ENCODE measurements at places on chromosomes 11 and 22.

- no peak for DNase-seq
These were observed 48.9 kb downstream of the RTL6 start for GRCh38 chr22:44449061-44449682.

DNA sequence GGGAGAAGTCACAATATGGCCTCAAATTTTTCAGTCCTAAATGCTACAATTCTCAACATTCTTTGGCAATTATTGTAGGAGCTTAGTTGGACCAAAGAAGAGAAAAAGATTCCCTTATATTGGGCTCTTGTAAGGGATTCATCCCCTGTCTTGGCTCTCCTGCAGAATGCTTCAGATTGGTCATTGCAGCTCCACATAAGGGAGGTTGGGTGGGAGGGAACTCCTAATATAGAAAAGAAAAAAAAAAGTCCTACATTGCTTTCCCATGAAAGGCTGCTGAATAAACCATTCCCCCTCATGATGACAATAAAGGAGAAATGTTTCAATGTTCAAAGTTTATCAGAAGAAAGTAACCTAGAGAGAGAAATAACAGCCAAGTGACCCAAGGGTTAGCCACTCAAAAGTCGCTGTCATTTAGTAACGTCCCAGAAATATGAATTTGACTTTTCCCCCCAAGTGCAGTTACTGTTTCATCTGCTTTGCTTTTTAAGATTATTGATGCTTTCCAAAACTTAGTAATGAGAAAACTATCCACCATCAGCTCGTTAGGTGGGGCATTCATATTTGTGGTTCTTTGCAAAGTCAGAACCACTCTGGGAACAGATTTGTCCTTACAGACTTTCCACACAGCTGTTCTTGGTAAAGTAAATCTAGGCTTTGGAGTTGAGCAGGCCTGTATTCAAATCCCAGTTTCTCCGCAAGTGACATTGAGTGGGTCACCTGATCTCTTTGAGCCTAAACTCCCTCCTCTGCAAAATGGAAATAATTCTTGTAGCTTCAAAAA lies 5.0 kb upstream of the SLC1A2 start:
- DNase-seq, result no peak

GRCh38 chr11:37724315-37724714 lies 1126.3 kb upstream of the RAG2 start:
- no peak for DNase-seq

GRCh38 chr22:38295339-38295738 lies 21.9 kb downstream of the CSNK1E start:
- no peak for DNase-seq

GRCh38 chr11:101369835-101370234 lies 214.0 kb downstream of the TRPC6 start:
- DNase-seq, result no peak

- no peak for DNase-seq
These were observed 2.5 kb upstream of the SEPTIN3 start for GRCh38 chr22:41966607-41967240.

GRCh38 chr11:11532574-11532973 lies 89.2 kb downstream of the GALNT18 start:
- no peak for DNase-seq

DNA sequence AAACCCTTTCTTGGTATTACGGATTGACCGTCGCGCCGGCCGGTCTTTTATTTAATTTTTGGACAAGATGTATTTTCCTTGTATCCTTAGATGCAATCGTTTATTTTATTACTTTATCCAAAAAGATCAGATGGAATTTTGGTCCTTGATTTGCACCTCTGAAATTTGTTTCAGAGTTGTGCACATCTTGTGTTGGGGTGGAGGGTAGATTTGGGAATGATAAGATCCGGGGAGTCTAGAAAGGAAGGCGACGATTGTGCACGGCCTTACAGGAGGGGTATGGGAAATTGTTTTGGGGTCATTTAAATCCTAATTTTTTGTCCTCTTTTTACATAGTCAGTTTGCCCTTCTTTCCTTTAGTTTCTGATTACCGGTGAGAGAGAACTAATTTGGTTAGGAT lies 1.4 kb downstream of the KDM2A start:
- no peak for DNase-seq

GRCh38 chr11:65003282-65003681 lies 6.5 kb upstream of the BATF2 start:
- DNase-seq, result no peak

DNA sequence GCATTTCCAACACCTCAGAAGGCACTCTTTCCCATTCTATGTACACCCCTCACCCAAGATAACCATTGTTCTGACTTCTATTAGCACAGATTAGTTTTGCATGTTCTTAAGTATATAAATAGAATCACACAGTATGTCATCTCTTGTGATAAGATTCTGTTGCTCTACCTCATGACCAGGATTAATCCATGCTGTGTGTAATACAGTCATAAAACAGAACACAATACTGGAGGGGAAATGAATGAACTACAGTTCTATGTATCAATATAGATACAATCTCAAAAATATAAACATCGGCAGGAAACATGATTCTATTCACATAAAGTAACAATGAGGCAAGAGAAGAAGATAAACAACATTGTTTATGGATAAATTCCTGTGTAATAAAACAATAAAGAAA lies 151.5 kb downstream of the ATG16L2 start:
- DNase-seq, result no peak

- DNase-seq, result no peak
These were observed 2.2 kb downstream of the ARSA start for GRCh38 chr22:50625568-50626313.

GRCh38 chr22:39490135-39490798 lies 11.8 kb upstream of the MIEF1 start:
- peak; percentile 60 for DNase-seq

GRCh38 chr11:106400949-106401570 lies 323.6 kb downstream of the AASDHPPT start:
- DNase-seq, result no peak

DNA sequence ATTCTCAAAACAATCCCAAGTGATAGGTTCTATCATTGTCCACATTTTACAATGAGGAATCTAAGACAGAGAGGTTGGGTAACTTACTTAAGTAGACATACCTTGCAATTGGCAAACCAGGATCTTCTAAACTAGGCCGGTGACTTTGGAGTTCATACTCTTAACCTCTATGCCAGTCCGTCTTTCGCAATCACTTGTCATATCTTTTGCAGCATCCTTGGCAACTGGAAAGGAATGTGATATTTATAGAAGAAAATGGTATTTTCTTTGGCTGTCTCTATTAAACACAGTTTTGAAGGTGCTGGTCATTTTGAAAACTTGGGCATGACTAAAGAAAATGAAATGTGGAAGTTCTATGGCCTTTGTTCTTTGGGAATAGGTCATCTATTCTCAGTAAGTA lies 556.5 kb downstream of the NELL1 start:
- DNase-seq, result no peak

DNA sequence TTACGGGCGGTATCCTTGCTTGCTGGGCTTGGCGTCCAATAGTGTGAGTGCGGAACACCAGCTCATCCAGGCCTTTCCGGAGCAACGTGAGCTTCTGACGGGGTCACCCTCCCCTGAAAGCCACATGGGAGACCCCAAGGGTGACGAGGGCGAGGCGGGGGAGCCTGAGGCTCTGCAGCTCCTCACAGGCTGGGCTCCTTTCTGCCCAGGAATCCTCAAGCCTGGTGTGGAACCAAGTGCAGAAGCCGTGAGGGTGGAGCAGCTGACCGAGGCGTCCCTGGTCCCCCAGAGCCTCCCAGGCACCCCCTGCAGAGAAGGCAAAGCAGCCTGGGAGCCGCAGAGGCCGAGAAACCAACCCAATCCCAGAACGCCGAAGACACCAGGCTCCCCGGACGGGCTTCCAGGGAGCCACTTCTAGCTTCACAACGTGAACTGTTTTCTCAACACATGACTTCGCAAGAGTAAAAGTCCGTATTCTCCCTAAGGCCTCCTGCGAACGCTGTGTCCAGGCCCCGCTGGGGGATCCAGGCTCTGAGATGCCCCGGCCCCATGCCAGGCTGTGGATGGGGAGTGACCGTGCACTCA lies 530.3 kb downstream of the BRD1 start:
- DNase-seq, result no peak

GRCh38 chr11:43399983-43400630 lies 41.4 kb downstream of the TTC17 start:
- no peak for DNase-seq

GRCh38 chr11:32597921-32598320 lies 14.3 kb downstream of the EIF3M start:
- DNase-seq, result no peak

DNA sequence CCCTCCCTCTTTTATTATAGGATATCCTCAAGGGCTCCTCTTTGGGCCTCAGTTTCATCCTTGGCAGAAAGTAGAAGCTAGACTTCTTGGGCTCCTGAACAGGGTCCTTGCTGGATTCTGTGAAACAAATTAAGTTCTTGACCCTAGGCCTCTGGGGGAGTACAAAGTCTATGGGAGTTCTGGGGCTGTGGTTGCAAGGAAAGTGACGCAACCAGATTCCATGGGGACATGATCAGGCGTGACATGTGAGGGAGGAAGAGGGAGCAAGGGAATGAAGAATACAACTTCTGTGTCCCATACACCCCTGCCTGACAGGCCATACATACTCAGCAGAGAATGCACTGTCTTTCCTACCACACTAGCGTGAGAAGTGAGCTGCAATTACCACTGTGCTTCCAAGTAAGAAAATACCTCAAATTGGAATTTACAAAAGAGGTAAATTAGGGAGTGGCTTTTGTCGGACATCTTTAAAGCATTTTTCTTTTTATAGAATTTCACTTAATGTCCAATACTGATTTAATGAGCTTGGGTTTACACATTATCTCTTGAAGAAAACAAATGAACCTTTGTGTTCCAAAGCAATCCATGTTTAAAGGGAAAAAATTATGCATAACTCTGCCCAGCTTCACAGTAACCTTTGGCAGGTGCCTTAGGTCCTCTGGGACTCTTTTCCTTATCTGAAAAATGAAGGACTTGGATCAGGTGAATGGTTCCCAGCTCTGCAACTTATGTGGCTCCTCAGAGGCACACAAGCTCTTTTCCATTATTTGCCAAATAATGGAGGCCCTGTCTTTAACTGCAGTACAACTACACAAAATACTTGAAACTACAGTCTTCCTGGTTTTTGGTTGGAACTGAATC lies 38.9 kb downstream of the LIMK2 start:
- no peak for DNase-seq

DNA sequence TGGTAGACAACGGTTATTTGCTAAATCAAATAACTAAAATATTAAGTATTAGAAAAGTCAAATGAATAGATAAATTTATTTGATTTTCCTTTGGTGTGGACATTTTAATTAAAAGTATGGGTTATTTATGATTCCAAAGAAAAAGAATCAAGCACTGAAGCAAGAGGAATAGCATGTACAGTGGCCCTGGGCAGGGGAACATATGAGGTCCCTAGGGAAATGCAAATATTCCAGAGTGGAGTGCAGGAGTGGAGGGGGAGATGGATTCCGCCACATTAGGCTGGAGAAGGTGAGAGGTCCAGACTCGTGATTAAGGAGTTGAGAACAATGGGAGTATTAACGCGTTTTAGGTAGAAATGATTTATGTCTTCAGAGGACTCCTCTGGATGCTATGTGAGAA lies 30.0 kb downstream of the RASSF10 start:
- no peak for DNase-seq

GRCh38 chr11:587978-588380 lies 11.7 kb downstream of the PHRF1 start:
- DNase-seq, result peak; percentile 50

DNA sequence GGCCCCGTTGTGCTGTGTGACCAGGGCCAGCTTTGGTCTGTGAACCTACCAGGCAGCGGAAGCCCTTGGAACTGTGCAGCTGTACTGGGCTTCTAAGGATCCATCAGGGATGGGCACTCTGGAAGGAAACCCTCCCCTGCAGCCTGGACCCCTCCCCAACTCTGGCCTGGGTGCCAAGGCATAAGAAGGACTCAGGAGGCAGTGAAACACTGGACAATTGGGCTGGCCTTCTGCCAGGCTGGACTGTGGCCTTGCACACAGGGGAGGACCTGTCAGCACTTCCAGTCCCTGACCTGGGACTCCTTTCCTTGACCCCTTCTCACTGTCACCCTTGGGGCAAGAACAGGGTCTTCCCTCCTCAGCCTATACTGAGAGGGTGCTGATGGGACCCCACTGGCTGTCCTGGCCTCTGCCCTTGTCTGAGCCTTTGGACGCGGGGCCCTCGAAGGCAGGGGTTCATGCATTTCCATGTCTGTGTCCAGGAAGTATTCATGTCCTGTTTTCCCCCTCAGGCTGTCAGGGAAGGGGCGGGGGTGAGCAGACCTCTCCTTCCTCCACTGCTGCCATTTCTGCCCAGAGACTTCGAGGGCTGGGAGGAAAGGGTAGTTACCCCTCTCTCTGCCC lies 39.6 kb downstream of the PDE2A start:
- no peak for DNase-seq

DNA sequence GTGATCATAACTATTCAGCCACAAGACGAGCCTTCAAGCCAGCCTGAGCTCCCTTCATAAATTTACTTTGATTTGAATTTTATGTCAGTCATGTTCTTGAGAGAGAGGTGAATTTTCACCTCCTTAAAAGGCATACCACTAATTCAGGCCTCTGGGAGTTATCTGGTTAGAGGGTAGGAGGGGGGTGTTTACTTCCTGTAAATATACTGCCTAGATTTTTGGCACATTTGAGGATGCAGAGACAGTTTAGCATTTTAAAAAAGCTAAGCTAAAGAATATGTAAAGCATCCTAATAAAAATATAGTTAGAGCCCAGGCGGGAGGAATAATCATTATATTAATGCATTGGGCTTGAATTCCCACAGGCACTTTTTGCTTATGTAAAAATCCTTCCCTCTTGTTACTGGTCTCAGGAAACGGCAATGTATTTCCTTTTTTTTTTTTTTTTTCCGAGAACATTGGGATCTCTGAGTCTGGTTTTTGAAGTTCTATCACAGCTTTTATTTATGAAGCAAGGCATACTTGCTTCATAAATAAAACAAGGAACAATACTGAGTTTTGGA lies 116.5 kb downstream of the CSNK2A3 start:
- DNase-seq, result no peak

DNA sequence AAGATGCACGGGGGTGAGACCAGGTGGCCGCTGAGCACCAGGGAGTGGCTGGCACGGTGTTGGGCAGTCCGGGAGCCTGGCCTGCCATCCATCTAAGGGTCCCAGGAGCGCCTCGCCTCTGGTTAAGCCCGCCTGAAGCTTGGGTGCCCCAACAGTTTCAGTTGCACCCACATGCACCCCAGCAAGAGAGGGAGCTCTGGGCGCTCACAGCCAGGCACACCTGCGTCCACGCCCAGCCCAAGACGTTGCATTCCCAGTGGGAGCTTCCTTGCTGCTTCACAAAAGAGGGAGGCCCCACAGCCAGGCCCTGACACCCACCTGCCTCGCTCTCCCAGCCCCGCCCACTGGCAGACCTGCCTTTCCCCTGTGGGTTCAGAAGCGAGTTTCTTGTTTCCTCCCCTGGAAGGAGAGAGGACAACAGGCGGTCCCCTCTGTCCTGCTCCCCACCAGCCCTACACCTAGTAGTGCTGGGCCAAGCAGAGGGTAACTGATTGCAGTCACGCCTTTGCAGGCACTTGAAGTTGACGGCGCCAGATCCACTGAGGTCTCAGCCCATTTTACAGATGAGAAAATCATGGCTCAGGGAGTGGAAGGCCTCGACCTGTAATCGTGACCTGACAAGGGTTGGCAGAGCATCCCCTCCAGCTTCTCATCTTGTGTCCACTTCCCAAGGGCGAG lies 35.4 kb downstream of the OSBPL5 start:
- no peak for DNase-seq

GRCh38 chr11:16843294-16843693 lies 104.8 kb downstream of the C11orf58 start:
- no peak for DNase-seq

GRCh38 chr11:86596861-86597586 lies 75.4 kb downstream of the ME3 start:
- no peak for DNase-seq

GRCh38 chr22:36417281-36417686 lies 29.5 kb upstream of the MYH9 start:
- DNase-seq, result no peak

GRCh38 chr11:122128146-122128545 lies 12.1 kb upstream of the BLID start:
- no peak for DNase-seq

Measured in stimulated activated CD8-positive, alpha-beta memory T cell treated with anti-CD3 and anti-CD28 coated beads, Interleukin-4, amount 100 ng/mL, for 1 hour (primary cell).